ENCODE measurements at places on chromosomes 6 and 20.

- peak; percentile 28 for DNase-seq
Observed at GRCh38 chr6:40796260-40797221, 209.4 kb upstream of the LRFN2 start.

GRCh38 chr6:152909241-152909640 lies 73.6 kb downstream of the FBXO5 start:
- no peak for DNase-seq

DNA sequence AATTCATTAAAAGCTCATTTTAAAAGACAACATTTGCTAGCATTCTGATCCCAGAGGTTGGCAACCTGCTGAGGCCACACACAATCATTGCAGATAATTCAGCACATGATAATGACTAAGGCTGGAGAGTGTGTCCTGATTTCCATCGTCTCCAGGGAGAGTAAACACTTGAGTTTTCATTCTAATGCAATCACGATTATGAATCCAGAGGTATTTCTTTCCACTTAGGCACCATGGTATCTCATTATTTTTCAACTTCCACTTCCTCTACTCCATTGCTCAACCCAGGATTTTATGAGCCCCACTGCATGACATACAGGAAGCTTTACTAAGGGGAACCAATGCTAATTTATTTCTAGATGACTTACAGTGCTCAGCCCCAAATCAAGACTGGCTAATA lies 273.8 kb upstream of the AGPAT4 start:
- no peak for DNase-seq

DNA sequence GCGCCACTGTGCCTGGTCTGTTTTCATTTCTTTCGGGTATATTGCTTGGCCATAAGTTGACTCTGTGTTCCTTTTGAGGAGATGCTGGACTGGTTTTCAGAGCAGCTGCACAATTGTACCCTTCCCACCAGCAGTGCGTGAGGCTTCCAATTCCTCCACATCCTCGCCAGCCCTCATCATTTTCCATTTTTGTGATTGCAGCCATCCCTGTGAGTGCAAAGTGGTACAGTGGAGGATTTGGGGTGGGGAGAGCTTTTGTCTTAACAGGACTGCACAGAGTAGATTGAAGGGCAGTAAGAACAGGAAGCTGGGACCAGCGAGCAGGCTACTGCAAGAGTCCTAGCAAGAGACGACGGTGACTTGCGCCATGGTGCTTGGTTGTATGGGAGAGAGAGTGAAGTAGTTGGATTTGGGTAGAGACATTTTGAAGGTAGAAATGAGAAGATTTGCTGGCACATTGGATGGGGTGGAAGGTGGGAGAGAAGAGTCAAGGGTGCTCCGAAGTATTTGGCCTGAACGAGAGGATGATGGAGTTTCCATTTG lies 18.3 kb downstream of the BCAS4 start:
- no peak for DNase-seq

DNA sequence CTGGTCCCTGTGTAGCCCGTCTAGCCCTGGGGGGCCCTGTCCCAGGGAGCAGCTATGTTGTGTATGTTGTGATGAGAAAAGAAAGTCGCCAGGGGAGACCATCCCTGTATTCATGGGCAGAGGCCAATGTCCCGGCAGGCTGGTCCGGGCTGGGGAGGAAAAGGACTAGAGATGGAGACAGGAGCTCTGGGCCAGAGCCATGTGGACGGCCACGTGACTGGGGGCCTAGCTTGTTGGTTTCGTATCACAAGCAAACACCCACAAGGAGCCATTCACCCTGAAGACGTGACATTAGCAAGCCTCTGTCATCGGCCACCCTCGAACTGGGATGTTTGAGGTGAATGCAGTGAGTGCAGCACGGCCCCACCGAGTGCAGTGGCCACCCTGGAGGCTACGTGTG lies 2.9 kb upstream of the HRH3 start:
- DNase-seq = no peak

DNA sequence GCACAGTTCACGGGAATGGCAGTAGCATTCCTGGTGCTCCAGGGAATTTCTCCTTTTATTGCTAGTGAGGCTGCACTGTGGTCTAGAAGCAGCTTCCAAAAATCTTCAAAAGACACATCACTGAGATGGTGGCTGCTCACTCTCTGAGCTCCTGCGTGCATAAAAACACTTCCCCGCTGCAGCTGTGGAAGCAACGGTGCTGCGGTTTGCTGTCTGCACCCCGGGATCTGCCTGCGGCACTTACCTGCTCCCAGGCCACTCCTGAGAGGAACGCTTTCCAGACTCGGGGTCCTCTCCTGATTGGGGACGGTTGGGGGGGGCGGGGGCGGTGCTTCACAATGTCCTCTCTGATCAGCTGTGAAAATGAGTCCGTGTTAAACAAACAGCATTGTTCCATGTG lies 77.9 kb downstream of the TMEM242 start:
- no peak for DNase-seq

GRCh38 chr6:98047871-98048270 lies 764.9 kb upstream of the MMS22L start:
- DNase-seq = no peak

DNA sequence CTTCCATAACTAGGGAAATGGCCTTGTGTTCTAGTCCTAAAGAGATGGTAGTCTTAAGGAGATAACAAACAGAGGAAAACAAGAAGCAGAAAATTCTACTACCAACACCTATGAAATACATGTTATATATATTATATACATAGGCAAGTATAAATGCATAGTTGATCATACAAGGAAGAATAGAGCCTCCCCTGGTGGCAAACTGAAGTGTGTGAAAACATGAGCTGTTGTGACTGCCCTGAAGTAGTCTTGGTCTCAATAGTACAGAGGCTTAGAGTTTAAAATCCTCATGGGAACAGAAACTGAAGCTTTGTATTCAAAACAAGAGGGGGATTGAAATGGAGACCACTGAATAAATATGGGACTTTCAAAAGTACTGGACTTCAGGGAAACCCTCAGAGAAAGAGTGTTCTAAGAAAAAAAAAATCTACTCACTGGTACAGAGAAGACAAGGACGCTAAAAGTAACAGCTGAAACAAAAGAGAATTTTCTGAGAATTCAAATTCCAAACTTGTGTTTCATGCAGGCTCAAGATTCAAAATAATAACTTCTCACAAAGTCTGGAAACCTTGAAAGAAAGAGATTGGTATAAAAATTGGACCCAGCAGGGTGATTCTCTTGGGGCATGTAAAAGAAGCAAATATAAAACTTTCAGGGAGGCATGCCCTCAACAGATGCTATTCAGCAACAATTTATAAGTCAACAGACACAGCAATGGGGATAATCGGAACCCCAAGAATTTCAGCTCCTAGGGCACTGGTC lies 59.7 kb upstream of the SAMD3 start:
- peak; percentile 56 for DNase-seq

GRCh38 chr20:44167736-44168135 lies 19.3 kb downstream of the JPH2 start:
- no peak for DNase-seq

DNA sequence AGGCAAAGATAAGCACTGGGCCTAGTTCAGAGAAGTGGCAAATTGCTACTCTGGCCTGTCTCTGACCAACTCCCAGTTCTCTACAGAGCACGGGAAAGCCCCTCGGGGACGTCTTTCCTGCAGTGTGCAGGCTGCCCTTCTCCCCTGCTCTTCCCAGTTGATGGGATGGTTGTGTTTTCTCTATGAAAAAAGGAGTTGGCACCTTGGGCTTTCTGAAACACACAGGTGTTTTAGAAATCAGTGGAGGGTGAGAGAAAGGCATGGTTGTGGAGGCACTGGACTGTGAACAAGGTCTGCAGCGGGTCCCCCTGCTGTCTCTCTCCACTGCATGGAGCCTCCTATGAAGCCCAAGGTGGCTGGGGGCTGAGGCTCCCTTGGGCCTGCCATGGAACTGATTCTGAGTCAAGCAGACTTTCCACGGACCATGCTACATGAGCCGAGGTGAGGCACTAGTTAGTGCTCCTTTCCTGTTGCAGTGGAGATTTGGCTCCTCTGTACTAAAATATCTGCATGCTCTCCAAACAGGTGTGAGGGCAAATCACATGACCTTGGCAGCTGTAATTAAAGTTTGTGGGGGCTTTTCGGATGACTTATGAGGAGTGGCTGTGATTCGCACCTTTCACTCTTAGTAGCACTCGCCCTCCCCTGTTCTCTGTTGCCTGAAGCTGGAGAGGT lies 16.3 kb downstream of the GTSF1L start:
- DNase-seq = no peak

DNA sequence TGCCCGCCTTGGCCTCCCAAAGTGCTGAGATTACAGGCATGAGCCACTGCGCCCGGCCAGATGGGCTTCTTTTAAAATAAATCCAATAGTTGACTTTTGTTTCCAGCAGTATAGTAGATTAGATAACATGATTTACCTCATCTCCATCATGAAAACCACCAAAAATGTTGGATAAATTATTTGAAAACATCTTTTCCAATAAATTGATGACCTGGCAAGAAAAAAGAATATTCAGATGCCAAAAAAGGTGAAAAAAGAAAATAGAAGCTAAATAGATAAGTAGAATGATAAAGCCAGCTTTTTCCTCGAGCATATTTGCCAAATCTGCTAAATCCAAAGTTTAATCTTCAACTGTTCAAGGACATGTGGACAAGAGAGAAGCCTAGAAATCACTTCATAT lies 109.2 kb downstream of the PHF3 start:
- DNase-seq = no peak

- DNase-seq = no peak
Observed at GRCh38 chr6:120202878-120203277, 853.3 kb upstream of the MAN1A1 start.

DNA sequence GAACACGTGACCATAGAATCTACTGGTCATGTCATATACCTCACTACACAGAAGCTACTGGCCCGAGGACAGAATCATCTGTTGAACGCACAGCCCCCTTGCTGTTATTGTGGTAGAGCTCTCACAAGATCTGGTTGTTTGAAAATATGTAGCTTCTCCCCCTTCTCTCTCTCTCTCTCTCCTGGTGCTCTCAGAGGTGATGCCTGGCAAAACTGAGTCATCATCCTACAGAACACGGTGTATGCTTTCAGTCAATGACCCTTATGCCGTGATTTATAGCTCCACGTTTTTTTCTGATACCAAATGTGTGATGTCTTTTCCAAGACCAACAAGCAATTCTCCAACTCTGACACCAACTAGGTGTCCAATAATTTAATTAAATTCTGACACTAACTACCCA lies 13.0 kb upstream of the RBM24 start:
- DNase-seq = peak; percentile 20

DNA sequence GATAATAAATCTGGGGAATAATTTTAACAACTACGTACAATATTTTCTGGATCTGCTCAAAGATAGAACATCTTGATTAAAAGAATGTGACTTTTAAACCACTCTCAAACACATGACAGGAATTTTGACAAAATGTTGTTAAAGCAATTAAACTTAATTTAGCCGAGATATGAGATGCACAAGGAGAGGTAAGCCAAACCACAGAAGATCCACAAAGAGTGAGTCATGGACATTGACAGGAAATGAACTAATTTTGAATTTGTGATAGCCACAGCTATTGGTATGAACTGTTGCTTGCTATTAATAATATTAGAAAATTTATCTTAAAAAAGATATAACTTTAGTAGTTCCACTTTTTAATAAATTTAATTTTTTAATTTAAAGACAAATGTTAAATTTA lies 27.8 kb upstream of the VGLL2 start:
- no peak for DNase-seq

GRCh38 chr20:13251106-13251903 lies 30.2 kb downstream of the ISM1 start:
- DNase-seq = no peak
